ENCODE measurements at places on chromosomes 4 and X.

DNA sequence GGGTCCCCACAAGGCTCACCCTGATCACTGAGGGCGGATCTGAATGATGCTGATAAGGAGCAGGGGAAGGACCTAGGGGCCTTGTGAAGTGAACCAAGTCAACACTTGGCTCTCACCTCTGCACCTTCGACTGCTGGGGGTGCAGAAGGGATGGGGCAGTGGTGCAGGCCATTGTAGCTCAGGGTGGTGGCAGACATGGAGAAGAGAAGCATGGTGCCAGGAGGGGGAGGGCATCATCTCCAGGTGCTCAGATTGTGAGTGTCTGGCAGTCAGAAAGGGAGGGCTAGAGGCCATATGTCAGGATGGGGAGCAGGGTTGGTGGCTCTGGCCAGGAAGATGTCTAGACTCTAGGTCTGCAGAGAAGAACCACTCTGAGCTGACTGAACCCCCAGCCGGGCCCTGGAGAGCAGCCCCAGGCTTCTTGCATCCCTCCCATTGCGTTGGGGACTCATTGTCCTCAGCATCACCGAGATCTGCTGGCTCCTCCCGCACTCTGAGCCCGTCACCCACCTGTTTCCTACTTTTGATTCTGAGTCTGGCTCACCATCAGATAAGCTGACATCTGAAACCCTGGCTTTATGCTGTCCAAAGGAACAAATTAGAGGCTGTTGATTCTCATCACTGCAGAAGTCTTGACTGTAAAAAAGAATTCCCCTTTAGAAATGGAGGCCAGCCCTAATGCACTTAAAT is 3.8 kb downstream of the APLN start:
- no peak for DNase-seq

DNA sequence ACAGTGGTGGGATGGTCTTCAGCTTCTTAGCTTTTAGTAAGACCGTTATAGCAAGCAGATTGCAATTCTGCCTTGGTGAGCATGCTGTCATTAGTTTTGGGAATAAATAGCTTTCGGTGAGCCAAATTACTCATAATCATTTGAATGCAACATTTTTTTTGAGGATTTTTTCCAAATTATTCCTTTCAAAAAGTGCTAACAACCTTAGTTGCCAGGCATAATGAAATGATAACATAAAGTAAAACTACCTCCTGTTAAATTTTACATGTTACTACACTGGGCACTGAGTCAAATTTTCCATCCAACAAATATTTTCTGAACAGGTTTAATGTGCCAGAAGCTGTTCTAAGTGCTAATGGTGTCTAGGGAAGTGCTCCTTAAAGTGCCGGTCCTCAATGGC is 15.8 kb upstream of the NPFFR2 start:
- DNase-seq = no peak

- no peak for DNase-seq
Observed at GRCh38 chrX:17527135-17527701, 152.2 kb downstream of the NHS start.

GRCh38 chr4:53040851-53041250 is 178.7 kb downstream of the RASL11B start:
- DNase-seq = no peak

GRCh38 chrX:16778993-16779392 is 7.3 kb upstream of the TXLNG start:
- no peak for DNase-seq

DNA sequence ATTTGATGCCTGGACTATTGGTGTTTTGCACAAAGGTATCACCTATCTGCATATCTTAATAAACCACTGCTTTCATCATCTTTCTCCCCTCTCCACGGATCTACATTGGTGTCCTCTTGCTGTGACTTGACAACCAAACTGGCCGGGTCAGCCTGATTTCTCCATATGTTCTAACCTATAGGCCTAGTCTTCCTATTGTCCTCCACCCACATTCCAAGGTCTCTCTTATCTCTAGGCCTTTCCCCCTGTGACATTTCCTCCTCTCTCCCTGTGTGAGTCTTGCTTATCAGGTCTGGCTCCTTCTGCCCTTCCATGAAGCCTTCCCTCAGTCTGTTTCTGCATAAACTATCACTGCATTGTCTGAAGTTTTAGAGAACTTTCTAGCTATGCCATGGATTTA is 33.7 kb downstream of the ARHGAP24 start:
- no peak for DNase-seq

DNA sequence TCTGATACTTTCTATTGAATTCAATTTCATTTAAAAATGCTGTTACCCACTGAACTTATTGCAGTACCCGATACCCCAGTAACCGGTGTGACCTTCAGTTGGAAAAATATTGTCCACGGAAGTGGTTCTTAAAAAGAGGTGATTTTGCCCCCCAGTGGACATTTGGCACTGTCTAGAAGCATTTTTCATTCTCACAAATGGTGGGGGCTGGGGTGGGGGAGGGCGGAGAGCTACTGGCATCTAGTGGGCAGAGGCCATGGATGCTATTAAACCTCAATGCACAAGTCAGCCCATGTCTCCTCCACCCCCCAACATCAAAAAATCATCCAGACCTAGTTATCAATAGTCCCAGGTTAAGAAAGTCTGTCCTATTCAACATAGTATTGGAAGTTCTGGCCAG is 19.6 kb upstream of the CHM start:
- no peak for DNase-seq

All from stimulated activated CD8-positive, alpha-beta memory T cell treated with anti-CD3 and anti-CD28 coated beads, Interleukin-15, amount 100 ng/mL, for 48 hours (primary cell).